Skeletal muscle cell (primary cell): ENCODE measurements at places on chromosomes 4 and X.

GRCh38 chr4:5019274-5019673 lies at the start of gene CYTL1:
TSS of gene CYTL1 (minus strand) at chr4:5019458. CDS start at chr4:5019445, 13 bp downstream.
- no peak for DNase-seq

GRCh38 chrX:82934980-82935379 lies 573.1 kb upstream of the POU3F4 start:
- no peak for DNase-seq

GRCh38 chr4:129394635-129395034 lies 298.7 kb downstream of the C4orf33 start:
- no peak for DNase-seq

- no peak for DNase-seq
Measured at GRCh38 chr4:71537551-71538065, 198.8 kb downstream of the SLC4A4 start.
